ENCODE measurements at places on chromosomes 3 and 15. TPM values are rescaled to one million over a fixed set of nuclear protein-coding genes. Genes with fewer than 3 reads are reported as not detected.

STX19 gene
- polyA plus RNA-seq, result 13.1 TPM

CCNB2 gene
- 40.5 TPM for polyA plus RNA-seq

TCAIM gene
- 14.1 TPM for polyA plus RNA-seq

SEMA3G gene
- polyA plus RNA-seq, result 0.23 TPM

C3orf49 gene
- polyA plus RNA-seq, result not detected

TTLL13 gene
- 0.25 TPM for polyA plus RNA-seq

ACOX2 gene
- 18.0 TPM for polyA plus RNA-seq

ERC2 gene
- not detected for polyA plus RNA-seq

HAPLN3 gene
- polyA plus RNA-seq, result 0.60 TPM

EEFSEC gene
- polyA plus RNA-seq, result 9.0 TPM

MAP1A gene
- 0.23 TPM for polyA plus RNA-seq

DPPA2 gene
- not detected for polyA plus RNA-seq

OR4M2 gene
- not detected for polyA plus RNA-seq

- H3K4me3 ChIP-seq, result no peak overlapping the region
- no peaks in the 10 kb centered on the region for H3K36me3 ChIP-seq
- DNase-seq, result no peak
- H3K4me1 ChIP-seq, result no peaks in the 10 kb centered on the region
- no peak overlapping the region for H3K27ac ChIP-seq
- no peaks in the 10 kb centered on the region for H3K27me3 ChIP-seq
Observed at GRCh38 chr3:12679468-12679867, 15.6 kb upstream of the RAF1 start.

GRCh38 chr15:94263341-94264273 lies 32.2 kb downstream of the MCTP2 start:
- H3K4me3 ChIP-seq, result no peak overlapping the region
- no peak for DNase-seq
- H3K27ac ChIP-seq, result no peak overlapping the region
- H3K27me3 ChIP-seq, result no peaks in the 10 kb centered on the region
- H3K36me3 ChIP-seq, result no peaks in the 10 kb centered on the region
- no peaks in the 10 kb centered on the region for H3K4me1 ChIP-seq

DNA sequence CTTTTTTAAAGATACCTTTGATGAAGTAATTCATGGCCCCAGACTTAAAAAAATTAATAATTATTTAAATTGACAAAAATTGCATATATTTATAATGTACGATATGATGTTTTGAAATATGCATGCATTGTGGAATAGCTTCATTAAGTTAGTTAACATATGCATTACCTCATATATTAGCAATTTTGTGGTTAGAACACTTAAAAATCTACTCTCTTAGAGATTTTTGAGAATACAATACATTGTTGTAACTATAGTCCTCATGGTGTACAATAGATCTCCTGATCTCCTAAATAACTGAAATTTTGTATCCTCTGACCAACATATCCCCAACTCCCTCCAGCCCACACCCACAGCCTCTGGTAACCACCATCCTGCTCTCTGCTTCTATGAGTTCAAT lies 104.1 kb downstream of the PEX5L start:
- H3K4me1 ChIP-seq, result no peaks in the 10 kb centered on the region
- no peak overlapping the region for H3K27ac ChIP-seq
- H3K27me3 ChIP-seq, result no peaks in the 10 kb centered on the region
- H3K36me3 ChIP-seq, result no peaks in the 10 kb centered on the region

DNA sequence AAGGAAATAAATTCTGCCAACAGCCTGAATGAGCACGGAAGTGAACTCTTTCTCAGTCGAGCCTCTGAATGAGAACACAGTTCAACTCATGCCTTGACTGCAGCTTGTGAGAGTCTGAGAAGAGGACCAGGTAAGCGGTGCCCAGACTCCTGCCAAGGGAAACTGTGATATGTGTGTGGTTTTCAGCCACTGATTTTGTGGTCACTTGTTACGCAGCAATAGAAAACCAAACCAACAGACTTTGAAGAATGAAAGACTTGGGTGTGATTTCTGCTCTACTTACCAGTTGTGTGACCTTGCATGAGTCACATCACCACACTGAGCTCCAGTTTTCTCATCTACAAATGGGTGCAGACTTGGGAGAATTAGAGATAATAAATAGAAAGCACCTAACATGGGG lies 30.6 kb upstream of the FAM107A start:
- H3K27ac ChIP-seq, result no peak overlapping the region
- H3K27me3 ChIP-seq, result no peaks in the 10 kb centered on the region
- H3K36me3 ChIP-seq, result no peaks in the 10 kb centered on the region
- no peaks in the 10 kb centered on the region for H3K4me1 ChIP-seq
- DNase-seq, result no peak

- no peak for DNase-seq
- H3K27ac ChIP-seq, result no peak overlapping the region
- peaks cover 18% of the 10 kb centered on the region for H3K4me1 ChIP-seq
Observed at GRCh38 chr3:47291158-47291753, 8.5 kb downstream of the KLHL18 start.

DNA sequence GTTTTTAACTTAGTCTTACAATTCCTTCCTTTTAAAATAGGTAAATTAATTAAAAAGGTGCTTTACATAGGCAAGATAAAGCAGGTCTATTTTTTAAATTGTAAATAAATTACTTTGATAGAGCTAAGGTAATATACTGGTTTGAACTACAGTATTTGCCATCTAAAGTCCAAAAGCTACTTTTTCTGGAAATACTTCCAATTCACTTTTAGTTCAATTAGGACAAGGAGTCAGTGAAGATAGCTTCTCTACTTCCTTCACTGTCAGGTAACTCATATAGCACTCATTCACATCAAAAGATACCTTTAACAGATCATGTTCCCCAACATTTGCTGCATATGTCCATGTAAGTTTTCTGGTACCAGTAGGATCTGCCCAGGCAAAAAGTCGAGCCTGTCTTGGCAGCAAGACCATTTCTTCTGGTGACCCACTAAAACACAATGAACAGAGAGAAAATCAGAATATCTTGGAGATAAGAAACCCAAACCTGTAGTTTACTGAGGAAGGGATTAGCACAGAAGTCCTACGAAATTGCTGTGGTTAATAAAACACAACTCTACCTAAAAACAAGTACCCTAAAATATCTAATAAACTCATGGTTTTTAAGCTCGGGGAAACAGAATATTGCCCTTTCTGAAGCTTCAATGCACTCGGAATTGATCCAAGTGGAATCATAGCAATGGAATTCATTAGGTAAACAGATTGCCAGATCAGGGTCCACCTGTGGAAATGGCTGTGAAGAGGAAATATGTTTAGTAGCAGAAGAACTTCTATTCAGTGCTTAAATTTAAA lies 153.1 kb downstream of the VPS13C start:
- no peak overlapping the region for H3K27ac ChIP-seq
- H3K4me3 ChIP-seq, result no peak overlapping the region
- H3K27me3 ChIP-seq, result no peaks in the 10 kb centered on the region
- no peak for DNase-seq
- H3K36me3 ChIP-seq, result peaks cover 17% of the 10 kb centered on the region

- peak overlapping the region; percentile 71 for H3K27ac ChIP-seq
- H3K36me3 ChIP-seq, result no peaks in the 10 kb centered on the region
- no peak for DNase-seq
Observed at GRCh38 chr15:98599909-98600691, 48.2 kb upstream of the IGF1R start.

GRCh38 chr3:121295979-121296378 lies 249.8 kb downstream of the POLQ start:
- H3K27ac ChIP-seq, result no peak overlapping the region
- no peaks in the 10 kb centered on the region for H3K36me3 ChIP-seq
- no peaks in the 10 kb centered on the region for H3K27me3 ChIP-seq
- DNase-seq, result no peak
- H3K4me1 ChIP-seq, result no peaks in the 10 kb centered on the region

GRCh38 chr15:99925661-99926461 lies 192.6 kb upstream of the LYSMD4 start:
- peak overlapping the region; percentile 33 for H3K4me3 ChIP-seq
- H3K36me3 ChIP-seq, result no peaks in the 10 kb centered on the region
- peaks cover 11% of the 10 kb centered on the region for H3K4me1 ChIP-seq
- DNase-seq, result peak; percentile 85
- H3K27ac ChIP-seq, result peak overlapping the region; percentile 59

- H3K36me3 ChIP-seq, result no peaks in the 10 kb centered on the region
- H3K4me1 ChIP-seq, result no peaks in the 10 kb centered on the region
- H3K27ac ChIP-seq, result no peak overlapping the region
Observed at GRCh38 chr3:105327662-105328337, 38.9 kb upstream of the ALCAM start.

DNA sequence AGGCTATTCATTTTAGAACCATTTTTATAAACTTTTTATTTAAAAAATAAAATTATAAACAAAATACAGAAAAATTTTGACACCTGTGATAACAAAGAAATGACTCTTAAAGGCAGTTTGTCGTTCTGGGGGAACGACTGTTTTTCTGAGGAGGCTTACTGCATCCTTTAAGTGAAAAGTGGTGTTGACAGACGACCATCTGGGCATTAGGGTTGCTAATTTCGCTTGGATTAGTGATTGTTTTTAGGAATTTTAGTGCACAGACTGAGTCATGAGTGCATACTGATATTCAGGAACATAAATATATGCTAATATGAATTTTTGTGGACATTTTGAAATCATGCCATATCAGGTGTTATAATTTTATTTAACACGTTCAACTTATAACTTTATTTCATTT lies 28.5 kb downstream of the OSTN start:
- no peaks in the 10 kb centered on the region for H3K27me3 ChIP-seq
- DNase-seq, result no peak
- H3K4me3 ChIP-seq, result no peak overlapping the region

DNA sequence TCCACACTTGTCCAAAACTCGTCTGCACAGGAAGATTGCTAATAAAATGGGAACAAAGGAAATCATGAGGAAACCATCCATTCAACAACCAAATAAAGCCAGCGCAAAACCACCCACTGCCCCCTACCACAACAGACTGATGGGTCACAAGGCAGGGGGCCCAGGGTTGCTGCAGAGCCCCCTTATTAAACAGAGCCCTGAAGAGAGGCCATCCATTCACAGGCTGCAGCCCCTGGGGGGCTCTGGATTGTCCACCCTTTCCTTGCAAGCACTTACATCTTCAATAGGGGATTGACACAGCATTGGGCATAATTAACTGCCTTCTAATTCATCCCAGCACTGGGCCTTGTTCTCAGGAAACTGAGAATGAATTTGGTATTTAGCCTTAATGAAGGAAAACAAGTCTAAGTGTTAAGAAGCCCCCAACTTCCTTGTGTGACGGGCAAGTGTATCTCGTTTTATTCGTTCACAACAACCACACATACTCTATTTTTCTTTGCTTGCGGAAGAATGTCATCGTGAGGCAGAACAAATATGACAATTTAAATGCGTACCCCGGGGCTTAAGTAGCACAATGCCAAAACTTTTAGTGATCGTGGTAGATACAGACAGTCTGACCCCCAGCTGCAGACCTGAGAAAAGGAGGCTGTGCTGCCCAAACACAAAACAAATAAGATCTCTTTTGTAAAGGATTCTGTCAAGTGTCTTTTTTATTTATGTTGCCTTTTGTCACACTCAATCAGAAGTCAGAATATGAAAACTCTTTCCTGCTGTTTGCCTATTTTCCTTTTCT lies 144.0 kb downstream of the SEMA6D start:
- H3K27ac ChIP-seq, result no peak overlapping the region
- H3K36me3 ChIP-seq, result no peaks in the 10 kb centered on the region
- H3K4me1 ChIP-seq, result no peaks in the 10 kb centered on the region
- no peaks in the 10 kb centered on the region for H3K27me3 ChIP-seq
- no peak overlapping the region for H3K4me3 ChIP-seq

- H3K4me1 ChIP-seq, result no peaks in the 10 kb centered on the region
- no peak for DNase-seq
- no peaks in the 10 kb centered on the region for H3K27me3 ChIP-seq
- no peak overlapping the region for H3K4me3 ChIP-seq
- no peak overlapping the region for H3K27ac ChIP-seq
Observed at GRCh38 chr3:106514431-106514830, 645.6 kb upstream of the CBLB start.

- no peak for DNase-seq
- H3K27ac ChIP-seq, result no peak overlapping the region
- no peaks in the 10 kb centered on the region for H3K36me3 ChIP-seq
- no peaks in the 10 kb centered on the region for H3K27me3 ChIP-seq
Observed at GRCh38 chr3:78888635-78889034, 879.2 kb downstream of the ROBO1 start.

GRCh38 chr15:80779658-80780415 lies 667 bp downstream of the CEMIP start:
- no peak for DNase-seq
- peaks cover 30% of the 10 kb centered on the region for H3K4me1 ChIP-seq
- no peaks in the 10 kb centered on the region for H3K27me3 ChIP-seq
- H3K36me3 ChIP-seq, result no peaks in the 10 kb centered on the region

- no peaks in the 10 kb centered on the region for H3K36me3 ChIP-seq
- H3K27me3 ChIP-seq, result no peaks in the 10 kb centered on the region
- no peak for DNase-seq
- H3K27ac ChIP-seq, result no peak overlapping the region
- H3K4me3 ChIP-seq, result no peak overlapping the region
- H3K4me1 ChIP-seq, result no peaks in the 10 kb centered on the region
Observed at GRCh38 chr15:77144026-77144425, 73.1 kb upstream of the TSPAN3 start.

GRCh38 chr3:10315771-10316344 lies 5.1 kb downstream of the SEC13 start:
- H3K27me3 ChIP-seq, result no peaks in the 10 kb centered on the region
- no peak overlapping the region for H3K27ac ChIP-seq
- peaks cover 16% of the 10 kb centered on the region for H3K4me1 ChIP-seq
- DNase-seq, result no peak

GRCh38 chr3:86740751-86741150 lies 250.2 kb downstream of the VGLL3 start:
- no peak for DNase-seq
- no peak overlapping the region for H3K27ac ChIP-seq
- H3K4me3 ChIP-seq, result no peak overlapping the region
- no peaks in the 10 kb centered on the region for H3K36me3 ChIP-seq
- H3K4me1 ChIP-seq, result no peaks in the 10 kb centered on the region

GRCh38 chr3:73602170-73602569 lies 22.6 kb downstream of the PDZRN3 start:
- peaks cover 100% of the 10 kb centered on the region for H3K4me1 ChIP-seq
- H3K27ac ChIP-seq, result peak overlapping the region; percentile 96
- no peaks in the 10 kb centered on the region for H3K36me3 ChIP-seq
- DNase-seq, result no peak
- H3K27me3 ChIP-seq, result no peaks in the 10 kb centered on the region

DNA sequence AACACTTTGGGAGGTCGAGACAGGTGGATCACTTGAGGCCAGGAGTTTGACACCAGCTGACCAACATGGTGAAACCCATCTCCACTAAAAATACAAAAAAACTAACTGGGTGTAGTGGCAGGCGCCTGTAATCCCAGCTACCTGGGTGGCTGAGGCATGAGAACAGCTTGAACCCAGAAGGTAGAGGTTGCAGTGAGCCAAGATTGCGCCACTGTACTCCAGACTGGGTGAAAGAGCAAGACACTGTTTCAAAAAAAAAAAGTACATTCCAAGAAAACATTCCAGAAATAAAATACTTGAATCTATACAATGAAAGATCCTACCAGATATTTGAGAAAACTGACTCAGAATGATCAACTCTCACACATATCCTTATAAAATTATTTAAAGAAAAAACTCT lies 30.4 kb downstream of the TFDP2 start:
- no peaks in the 10 kb centered on the region for H3K27me3 ChIP-seq
- no peak for DNase-seq
- H3K27ac ChIP-seq, result no peak overlapping the region
- H3K36me3 ChIP-seq, result no peaks in the 10 kb centered on the region

GRCh38 chr3:193343726-193344222 lies 34.8 kb downstream of the ATP13A5 start:
- H3K27ac ChIP-seq, result no peak overlapping the region
- no peaks in the 10 kb centered on the region for H3K27me3 ChIP-seq
- no peak overlapping the region for H3K4me3 ChIP-seq
- no peaks in the 10 kb centered on the region for H3K4me1 ChIP-seq
- DNase-seq, result no peak
